GM13976 (cell line): ENCODE measurements at places on chromosomes 2 and 18.
A peak's percentile ranks its signal among the peaks of the same experiment; 100 is the strongest.

DNA sequence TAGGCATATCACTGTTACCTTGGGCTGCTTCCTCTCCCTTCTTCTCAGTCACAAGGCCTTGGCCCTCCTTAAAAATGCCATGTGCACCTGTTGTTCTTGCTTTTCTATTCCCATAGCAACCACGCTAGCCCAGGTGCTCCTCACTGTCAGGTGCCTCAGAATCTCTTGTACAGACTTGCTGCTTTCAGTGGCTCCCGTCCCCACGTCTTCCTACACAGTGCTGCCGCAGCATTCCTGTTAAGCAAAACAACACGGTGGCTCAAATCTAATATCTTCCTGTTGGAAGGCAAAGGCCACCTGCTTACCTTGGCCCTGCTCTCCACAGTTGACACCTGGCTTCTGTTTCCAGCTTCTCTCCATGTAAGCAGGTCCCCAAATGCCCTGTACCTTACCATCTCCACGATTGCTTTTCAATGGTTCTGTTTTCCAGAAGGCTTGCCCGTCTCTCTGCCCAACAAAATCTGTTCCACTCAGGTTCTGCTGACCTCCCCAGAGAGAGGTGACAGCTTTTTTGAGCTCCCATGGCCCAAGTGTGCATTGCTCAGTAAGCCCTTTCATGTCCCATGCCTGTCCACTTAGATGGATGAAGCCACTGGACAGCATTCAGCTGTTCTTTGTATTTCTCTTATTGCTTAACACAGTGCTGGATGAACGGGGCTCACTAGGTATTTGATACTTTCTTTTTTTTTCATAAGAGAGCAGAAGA lies 240.4 kb downstream of the PRKCE start:
- no peak for DNase-seq

DNA sequence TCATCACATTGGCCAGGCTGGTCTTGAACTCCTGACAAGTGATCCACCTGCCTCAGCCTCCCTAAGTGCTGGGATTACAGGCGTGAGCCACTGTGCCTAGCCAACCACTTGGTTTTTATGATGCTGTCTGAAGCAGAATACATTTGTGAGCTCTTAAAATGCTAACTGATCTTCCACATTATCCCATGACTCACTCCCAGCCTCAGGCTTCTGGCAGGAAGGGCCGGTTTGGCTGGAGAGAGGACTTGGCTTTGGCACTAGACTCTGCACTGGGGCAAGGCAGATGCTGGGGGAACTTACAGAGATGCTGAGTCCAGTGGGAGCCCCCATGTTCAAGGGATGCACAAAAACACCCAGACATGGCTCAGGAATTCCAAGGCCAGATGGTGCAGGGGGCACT lies 40.5 kb upstream of the SH3BP4 start:
- no peak for DNase-seq

DNA sequence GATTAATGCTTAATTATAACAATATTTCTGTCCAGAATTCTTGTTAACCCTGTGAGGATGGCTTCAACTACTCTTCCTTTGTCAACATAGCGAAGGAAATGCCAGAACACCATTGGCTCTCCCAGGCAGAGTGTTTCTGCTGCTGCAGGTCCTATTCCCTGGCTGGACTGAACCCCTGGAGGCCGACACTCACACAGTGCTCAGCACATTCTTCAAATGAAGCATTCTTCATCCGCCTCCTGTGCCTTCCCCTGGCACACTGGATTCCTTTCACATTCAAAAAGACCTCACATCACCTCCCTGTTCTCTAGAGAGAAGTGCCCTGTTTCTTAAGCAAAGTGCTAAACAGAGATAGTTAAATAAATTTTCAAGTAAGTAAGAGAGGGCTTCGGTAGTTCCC lies 187.3 kb upstream of the MSH6 start:
- DNase-seq = no peak

- DNase-seq = no peak
Observed at GRCh38 chr2:15449556-15450236, 111.4 kb downstream of the NBAS start.

DNA sequence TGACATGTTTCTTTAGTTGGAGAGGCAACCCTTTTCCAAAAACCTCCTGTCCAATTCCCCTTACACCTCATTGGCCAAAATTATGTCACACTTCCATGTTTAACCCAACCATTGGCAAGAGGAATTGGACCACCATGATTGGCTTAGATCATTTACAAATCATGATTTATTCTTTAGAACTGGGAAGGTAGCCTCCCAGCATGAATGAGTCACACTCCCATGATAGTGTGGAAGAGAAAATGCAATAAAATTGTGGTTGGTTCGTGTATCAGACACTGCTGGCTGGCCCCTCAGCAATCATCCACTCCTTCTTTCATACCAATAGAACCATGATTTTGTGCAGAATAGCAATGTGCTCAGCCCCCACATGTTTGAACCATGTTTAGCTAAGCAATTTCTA lies 156.6 kb upstream of the ACVR2A start:
- DNase-seq = no peak

- no peak for DNase-seq
Observed at GRCh38 chr2:88811233-88811632, 119.8 kb downstream of the RPIA start.

DNA sequence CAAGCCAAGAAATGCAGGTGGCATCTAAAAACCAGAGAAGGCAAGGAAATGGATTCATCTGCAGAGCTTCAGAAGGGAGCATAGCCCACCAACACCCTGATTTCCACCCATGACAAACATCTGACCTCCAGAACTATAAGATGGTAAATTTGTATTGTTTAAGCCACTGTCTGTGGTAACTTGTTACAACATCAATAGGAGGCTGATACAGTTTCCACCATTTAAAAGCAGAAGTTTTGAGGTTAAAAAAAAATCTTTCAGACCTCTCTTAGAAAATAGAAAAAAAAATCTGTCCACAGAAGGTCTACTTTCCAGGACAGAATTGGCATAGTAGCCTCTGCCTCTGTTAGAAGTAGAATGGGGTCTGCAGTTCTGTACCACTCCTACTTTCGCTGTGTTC lies 37.2 kb downstream of the SLC40A1 start:
- DNase-seq = no peak

DNA sequence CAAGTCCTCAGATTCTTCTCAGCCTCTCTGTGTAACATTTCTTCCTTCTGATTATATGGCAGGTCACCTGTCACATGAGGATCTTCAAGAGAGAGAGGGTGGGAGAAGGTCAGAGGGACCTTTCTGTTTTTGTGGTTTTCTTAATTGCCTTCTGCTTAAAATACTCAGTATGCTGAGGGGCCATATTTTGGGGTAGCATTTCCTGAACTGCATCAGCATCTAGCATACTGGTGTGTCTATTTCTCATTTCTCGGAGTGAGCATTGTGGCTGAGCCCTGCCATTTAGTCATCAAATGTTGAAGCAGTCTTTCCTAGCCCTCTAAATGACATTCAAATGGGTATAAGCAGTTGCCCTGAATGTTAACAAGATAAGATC lies 162.7 kb downstream of the MYO3B start:
- no peak for DNase-seq

DNA sequence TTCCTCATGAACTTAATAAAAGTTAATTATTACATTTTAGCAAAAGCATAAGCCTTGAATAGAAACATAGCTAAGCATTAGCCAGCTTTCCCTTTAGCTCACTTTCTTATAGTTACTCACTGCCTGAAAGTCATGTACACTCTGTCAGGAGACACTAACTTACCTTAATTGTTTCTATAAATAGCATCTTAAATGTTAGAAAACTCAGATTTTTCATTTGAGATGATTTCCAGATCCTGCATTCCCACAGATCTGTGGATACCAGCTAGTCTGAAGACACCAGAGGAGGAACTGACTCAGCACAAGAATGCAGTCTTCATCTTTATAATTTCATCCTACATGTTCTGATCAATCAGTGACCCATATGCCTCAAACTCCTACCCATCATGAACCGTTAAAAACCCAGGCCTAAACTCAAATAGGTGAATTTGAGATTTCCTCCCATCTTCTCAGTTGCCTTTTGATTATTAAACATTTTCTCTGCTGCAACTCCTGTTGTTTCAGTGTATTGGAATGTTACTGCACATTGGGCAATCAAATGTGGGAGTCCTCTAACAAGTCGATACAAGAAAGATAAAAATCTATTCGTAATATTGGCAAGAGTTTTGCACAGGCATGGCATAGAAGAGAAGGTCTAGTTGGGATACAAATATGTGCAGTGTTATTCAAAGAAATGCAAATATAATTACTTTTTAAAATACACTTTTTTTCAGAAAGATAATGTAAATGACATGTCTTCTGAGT lies 857.4 kb upstream of the CDH2 start:
- DNase-seq = no peak

GRCh38 chr2:71082402-71083252 lies 14.2 kb downstream of the NAGK start:
- no peak for DNase-seq

DNA sequence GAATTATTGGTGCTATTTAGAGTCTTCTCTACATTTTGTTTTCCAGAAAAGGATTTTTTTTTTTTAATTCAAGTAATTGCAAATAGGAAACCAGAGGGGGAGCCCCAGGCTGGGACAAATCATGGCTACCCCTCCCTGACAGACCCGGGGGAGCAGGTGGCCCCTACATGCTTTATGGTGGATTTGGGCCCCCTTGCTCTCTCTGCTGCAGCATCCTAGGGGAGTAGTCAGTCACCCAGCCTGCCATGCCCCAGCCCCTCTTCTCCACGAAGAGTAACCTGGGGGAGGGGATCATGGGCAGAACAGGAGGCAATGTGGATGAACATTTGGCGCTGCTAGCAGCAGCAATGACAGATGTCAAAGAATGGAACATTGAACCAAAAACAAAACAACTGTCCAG lies 4.6 kb downstream of the C2orf81 start:
- no peak for DNase-seq

DNA sequence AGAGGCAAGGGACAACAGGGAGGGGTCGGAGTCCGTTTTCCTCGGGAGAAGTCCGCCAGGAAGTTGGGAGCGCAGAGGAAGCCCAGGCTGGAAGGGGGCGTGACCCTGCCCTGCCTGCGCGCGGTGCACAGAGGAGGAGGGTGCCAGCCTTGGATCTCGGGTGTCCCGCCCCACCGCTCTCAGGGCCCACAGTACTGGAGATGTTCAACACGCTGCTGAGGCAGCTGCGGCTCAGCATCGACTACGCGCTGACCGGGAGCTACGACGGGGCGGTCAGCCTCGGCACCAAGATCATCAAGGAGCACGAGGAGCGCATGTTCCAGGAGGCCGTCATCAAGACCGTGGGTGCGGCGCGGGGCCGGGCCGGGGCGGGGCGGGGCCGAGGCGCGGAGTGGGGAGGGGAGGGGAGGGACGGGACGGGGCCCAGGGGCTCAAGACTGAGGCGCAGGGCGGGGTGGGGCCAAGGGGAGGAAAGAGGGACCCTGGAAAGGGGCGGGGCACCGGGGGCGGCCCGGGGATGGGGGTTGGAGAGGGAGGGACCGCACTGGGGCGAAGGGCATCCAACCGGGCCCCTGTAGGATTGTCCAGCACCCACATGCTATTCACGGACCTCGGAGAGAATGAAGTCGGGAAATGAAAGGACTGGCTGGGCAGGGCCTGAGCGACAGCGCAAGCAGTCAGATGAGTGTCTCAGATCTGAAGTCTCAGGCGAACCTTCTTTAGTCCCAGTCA lies 36.6 kb downstream of the POMC start:
- DNase-seq = peak; percentile 49

GRCh38 chr2:119372778-119373568 lies 6.2 kb downstream of the DBI start:
- DNase-seq = no peak

DNA sequence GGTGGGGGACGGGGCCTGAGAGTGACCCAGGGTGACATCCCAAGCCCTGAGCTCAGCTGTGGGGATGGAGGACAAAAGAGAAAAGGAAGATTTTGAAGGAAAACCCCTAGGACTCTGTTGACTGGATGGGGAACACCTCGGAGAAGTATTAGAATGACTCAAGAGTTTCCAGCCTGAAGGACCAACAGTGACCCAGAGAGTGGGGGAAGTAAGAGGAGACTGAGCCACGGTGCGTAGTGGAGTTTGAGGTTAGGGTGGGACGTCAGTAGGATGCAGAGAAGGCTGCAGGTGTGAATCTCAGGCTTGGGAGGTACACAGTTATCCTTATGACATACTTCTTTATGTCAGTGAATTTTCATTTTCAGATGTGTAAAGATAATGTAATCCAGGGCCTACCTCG lies 119.5 kb downstream of the NCK2 start:
- peak; percentile 62 for DNase-seq

DNA sequence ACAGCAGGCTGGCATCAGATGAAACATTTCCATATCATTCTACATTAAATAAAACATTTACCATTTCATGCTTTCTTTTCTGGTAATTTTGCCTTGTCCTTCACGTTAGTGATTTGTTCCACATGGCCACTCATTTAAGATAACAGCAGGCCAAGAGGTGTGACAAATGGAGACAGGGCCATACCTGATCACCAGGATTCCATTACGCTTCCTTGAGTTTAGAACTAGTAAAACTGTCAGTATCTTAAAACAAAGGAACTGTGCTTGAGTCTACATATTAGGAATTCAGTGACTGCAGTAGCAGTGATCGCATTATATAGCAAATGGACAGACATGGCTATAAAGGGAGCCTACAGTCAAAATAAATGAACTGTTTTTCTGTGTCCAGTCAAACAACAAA lies 155.1 kb upstream of the FSHR start:
- no peak for DNase-seq

GRCh38 chr2:159409116-159409800 lies 122.8 kb upstream of the WDSUB1 start:
- DNase-seq = peak; percentile 20

DNA sequence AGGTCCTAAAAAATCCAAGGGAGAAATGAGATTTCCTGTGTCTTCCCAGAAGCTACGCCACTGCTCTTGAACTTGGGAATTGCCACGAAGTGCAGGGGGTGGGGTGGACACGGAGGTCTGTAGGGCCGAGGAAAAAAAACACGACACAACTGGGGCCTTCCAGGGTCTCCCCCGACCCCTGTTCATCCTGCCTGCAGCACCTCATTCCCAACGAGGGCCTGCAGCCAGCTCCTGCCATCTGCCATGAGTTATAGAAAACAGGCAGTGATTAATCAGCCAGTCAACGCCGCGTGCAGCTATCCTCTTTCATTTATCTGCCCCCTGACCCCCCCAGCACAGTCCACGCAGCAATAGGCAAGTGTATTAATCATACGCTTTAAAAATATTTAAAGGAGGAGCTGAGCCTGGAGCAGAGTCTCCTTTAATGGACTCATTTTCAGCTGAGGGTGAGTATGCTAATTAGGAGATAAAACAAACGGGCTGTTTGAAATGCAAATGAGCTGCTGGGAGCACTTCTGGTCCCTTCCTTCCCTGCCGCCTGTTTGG lies 209.9 kb downstream of the TFCP2L1 start:
- DNase-seq = no peak

GRCh38 chr2:55923091-55923981 lies at the start of gene EFEMP1:
Gene EFEMP1, minus strand, starts transcription at chr2:55923782. Its CDS starts 1,342 bp downstream, at chr2:55922440.
- DNase-seq = peak; percentile 32
